ENCODE measurements at places on chromosomes 11 and 22.
A peak's percentile ranks its signal among the peaks of the same experiment; 100 is the strongest.

DNA sequence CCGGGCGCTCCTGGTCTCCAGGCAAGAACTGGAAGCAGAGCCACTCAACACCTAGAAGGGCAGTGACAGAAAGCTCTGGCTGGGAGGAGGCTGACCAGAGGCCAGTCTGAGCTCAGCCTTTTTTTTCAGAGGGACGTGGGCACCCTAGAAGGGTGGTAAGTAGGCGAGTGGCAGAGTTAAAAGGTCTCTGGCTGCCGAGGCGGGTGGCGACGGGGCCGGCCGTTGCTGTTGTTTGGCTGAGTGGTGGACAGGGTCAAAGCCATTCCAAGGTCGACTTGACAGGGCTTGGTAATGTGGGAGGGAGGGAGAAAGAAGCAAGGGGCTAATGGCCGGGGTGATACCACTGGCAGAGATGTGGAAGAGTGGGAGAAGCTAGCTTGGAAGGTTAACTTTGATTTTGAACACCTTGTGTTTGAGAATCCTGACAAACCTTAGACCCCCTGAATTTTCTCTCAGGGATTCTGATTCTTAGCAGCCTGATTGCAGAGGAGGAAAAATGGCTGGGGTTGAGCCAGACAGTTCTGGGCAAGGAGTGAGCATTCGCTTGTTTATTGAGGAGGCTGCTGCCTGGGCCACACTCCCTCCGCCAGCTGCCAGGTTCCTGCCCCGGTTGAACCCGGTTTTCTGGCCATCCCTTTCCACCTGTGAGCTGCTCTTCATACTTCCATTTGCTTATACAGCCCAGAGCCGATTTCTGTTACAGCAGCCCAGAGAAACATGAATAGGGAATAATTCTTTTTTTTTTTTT lies 868 bp upstream of the SYCE3 start:
- DNase-seq, result no peak

DNA sequence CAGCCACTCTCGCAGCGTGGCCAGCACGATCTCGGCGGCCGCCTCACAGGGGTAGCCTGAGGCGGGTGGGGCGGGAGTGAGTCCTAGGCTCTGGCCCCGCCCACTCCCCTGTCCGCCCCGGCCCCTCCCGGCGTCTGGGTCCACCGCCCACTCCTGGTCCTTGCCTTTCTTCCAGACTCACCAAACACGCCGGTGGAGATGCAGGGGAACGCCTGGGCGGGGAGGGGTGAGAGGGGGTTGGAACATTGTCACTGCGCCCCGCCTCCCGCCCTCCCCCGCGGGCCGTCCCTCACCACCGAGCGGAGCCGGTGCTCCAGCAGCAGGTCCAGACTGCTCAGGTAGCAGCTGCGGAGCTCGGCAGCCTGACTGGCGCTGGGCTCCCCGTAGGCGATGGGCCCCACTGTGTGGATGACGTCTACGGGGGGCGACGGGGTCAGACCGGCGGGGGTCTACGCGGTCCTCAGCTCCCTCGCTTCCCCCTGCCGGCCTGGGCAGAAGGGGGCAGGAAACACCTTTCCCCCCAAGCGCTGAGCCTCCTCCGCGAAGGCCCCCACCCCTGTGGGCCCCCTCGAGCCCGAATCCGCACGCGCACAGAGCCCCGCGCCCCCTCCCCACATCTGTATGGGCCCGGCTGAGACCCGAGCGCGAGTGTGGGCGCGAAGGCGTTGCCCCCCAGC lies 13.2 kb downstream of the OTUB1 start:
- peak; percentile 44 for DNase-seq

DNA sequence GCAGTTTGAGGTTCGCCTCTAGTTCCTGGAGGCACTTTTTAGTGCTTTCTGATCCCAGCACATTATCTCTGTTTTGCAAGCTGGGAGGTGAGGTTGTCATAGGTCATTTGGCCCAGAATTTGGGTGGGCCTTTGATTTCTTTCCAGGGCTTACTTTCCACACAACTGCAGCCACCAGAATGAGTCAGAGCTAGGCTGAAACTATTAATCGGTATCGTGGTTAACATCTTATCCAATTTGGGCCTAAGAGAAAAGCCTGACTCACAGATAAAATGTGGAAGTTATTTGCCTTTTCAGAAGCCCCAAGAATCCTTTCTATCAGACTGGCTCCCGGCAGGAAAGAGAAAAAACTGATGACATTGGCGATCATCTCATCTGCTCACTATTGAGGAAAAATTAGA lies 166.4 kb downstream of the KIRREL3 start:
- DNase-seq, result no peak

DNA sequence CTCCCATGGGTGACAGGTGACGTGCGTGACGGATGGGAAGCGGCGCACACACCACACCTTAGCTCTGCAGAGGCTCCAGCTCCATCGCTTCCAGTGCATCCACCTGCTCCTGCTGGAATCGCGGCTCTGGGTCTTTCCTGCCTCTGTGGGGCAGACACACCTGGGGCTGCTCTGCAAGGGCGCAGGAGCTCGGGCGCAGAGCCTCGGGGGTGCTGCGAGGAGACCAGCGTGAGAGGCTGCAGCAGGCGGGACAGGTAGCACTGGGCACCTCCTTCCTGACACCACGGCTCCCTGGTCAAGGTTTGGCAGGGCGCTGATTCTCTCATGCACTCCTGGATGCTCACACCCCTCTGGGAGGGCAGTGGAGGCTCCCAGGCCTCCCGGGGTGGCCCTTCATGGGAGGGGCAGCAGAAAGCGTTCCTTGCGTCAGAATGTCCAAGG lies 1494.3 kb downstream of the BRD1 start:
- DNase-seq, result no peak

DNA sequence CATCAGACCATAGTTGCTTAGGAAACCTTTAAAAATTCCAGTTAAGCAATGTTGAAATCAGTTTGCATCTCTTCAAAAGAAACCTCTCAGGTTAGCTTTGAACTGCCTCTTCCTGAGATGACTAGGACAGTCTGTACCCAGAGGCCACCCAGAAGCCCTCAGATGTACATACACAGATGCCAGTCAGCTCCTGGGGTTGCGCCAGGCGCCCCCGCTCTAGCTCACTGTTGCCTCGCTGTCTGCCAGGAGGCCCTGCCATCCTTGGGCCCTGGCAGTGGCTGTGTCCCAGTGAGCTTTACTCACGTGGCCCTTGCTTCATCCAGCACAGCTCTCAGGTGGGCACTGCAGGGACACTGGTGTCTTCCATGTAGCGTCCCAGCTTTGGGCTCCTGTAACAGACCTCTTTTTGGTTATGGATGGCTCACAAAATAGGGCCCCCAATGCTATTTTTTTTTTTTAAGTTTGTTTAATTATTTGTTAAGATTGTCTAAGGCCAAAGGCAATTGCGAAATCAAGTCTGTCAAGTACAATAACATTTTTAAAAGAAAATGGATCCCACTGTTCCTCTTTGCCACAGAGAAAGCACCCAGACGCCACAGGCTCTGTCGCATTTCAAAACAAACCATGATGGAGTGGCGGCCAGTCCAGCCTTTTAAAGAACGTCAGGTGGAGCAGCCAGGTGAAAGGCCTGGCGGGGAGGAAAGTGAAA lies 73.4 kb downstream of the NCAPD3 start:
- no peak for DNase-seq

DNA sequence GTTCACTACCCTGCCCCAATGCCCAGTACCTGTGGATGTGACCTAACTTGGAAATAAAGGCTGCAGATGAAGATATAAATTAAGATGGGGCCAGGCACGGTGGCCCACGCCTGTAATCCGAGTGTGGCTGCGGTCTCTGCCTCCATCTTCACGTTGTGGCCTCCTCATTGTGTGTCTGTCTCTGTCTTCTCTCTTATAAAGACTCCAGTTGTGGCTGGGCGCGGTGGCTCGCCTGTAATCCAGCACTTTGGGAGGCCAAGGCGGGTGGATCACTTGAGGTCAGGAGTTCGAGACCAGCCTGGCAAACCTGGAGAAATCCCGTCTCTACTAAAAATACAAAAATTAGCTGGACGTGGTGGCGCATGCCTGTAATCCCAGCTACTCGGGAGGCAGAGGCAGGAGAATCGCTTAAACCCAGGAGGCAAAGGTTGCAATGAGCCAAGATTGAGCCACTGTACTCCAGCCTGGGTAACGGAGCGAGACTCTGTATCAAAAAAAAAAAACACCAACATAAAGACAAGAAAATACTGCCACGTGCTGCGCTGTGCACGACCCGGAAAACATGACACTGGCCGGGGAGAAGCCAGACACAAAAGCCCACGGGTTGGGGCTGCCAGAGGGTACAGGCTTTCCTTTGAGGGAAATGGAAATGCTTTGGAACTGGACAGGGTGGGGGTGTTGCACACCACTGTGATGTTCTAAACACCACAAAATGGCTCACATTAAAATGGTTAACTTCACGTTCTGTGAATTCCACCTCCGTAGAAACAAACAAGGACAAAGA lies 18.7 kb downstream of the CELSR1 start:
- DNase-seq, result no peak

GRCh38 chr11:128878455-128878854 lies 11.4 kb upstream of the KCNJ1 start:
- no peak for DNase-seq

DNA sequence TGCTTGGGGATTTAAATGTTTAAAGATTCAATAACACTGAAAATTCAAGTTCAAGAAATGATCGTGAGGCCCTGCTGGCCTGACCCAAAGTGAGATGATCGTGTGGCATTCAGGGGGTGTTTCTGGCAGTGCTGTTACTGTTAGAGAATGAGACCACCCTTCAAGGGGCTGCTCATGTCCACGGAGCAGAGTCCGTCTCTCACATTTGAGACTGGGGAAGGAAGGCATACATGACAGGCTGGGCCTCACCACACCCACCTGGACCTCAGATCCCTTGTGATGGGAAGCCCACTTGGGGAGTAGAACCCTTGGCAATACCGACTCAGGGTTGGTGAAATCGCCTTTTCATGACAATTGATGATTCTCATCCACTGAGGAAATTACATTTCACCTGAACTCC lies 16.1 kb upstream of the NRIP3 start:
- no peak for DNase-seq

GRCh38 chr11:41320653-41321052 lies 138.8 kb downstream of the LRRC4C start:
- no peak for DNase-seq

All from naive thymus-derived CD4-positive, alpha-beta T cell (primary cell).